ENCODE measurements at places on chromosomes 2 and 18.

- no peak overlapping the region for H3K4me3 ChIP-seq
- no peaks in the 10 kb centered on the region for H3K36me3 ChIP-seq
- no peak overlapping the region for H3K27ac ChIP-seq
- no peak for DNase-seq
- H3K27me3 ChIP-seq, result no peaks in the 10 kb centered on the region
- H3K4me1 ChIP-seq, result no peaks in the 10 kb centered on the region
Observed at GRCh38 chr18:38310936-38311335, 745.3 kb upstream of the CELF4 start.

- H3K4me3 ChIP-seq, result no peak overlapping the region
- no peaks in the 10 kb centered on the region for H3K27me3 ChIP-seq
- no peak overlapping the region for H3K27ac ChIP-seq
- no peak for DNase-seq
- H3K4me1 ChIP-seq, result no peaks in the 10 kb centered on the region
- H3K36me3 ChIP-seq, result no peaks in the 10 kb centered on the region
Observed at GRCh38 chr18:64994370-64994769, 756.4 kb upstream of the CDH7 start.

GRCh38 chr2:234372506-234372905 lies 124.4 kb downstream of the ARL4C start:
- H3K27ac ChIP-seq, result no peak overlapping the region
- DNase-seq, result no peak
- H3K4me3 ChIP-seq, result no peak overlapping the region
- H3K27me3 ChIP-seq, result no peaks in the 10 kb centered on the region
- peaks cover 8% of the 10 kb centered on the region for H3K4me1 ChIP-seq

GRCh38 chr2:190340369-190340768 lies 3.0 kb upstream of the INPP1 start:
- no peaks in the 10 kb centered on the region for H3K27me3 ChIP-seq
- H3K27ac ChIP-seq, result no peak overlapping the region
- no peaks in the 10 kb centered on the region for H3K36me3 ChIP-seq
- H3K4me3 ChIP-seq, result no peak overlapping the region
- DNase-seq, result no peak

DNA sequence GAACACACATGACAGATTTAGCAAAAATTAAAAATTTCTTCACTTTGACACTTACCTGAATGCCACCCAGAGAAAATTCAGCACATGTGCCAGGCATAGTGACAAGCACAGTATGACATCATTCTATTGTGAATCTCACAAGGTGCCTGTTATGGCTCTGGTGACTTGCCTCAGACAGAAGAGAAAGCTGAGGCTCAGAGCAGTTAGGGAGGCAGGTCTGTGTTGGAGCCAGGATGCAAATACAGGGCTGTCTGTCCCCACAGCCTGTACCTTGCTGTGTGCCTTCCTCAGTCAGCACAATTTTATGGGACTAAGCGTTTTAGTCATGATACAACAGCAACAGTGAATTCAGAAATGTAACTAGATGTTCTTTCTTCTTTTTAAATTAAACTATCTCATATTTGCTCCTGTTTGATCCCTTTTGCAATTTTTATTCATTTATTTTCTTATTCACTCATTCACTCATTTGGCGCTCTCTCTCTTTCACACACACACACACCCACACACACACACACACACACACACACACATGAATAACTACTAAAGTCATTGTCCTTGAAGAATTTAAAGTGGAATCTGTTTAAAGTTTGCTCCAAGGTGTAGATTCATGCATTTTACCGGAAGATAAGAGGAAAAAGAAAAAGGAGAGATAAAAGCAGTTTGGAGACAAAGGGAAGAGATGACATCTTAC lies 37.9 kb upstream of the CTAGE1 start:
- H3K27me3 ChIP-seq, result no peaks in the 10 kb centered on the region
- H3K27ac ChIP-seq, result no peak overlapping the region
- H3K36me3 ChIP-seq, result no peaks in the 10 kb centered on the region
- H3K4me3 ChIP-seq, result no peak overlapping the region
- no peak for DNase-seq

DNA sequence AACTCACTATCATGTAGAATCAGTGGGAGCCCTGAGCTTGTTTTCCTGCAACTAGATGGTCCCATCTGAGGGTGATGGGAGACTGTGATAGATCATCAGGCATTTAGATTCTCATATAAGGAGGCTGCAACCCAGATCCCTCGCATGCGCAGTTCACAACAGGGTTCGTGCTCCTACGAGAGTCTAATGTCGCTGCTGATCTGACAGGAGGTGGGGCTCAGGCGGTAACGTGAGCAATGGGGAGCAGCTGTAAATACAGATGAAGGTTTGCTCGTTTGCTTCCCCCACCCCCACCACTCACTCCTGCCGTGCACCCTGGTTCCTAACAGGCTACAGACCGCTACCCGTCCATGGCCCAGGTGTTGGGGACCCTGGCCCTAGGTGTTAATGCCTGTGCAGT lies 113.6 kb downstream of the RNF144A start:
- peaks cover 4% of the 10 kb centered on the region for H3K36me3 ChIP-seq
- H3K4me1 ChIP-seq, result peaks cover 35% of the 10 kb centered on the region
- no peak for DNase-seq
- H3K27me3 ChIP-seq, result no peaks in the 10 kb centered on the region
- H3K27ac ChIP-seq, result no peak overlapping the region
- no peak overlapping the region for H3K4me3 ChIP-seq
